ENCODE measurements at places on chromosomes 5 and 9.

- DNase-seq: no peak
Measured at GRCh38 chr5:10860645-10861422, 99.8 kb upstream of the DAP start.

GRCh38 chr5:139019211-139019610, 144.1 kb upstream of the LRRTM2 start:
- DNase-seq: no peak

GRCh38 chr5:125484272-125484741, 737.9 kb upstream of the ZNF608 start:
- no peak for DNase-seq

DNA sequence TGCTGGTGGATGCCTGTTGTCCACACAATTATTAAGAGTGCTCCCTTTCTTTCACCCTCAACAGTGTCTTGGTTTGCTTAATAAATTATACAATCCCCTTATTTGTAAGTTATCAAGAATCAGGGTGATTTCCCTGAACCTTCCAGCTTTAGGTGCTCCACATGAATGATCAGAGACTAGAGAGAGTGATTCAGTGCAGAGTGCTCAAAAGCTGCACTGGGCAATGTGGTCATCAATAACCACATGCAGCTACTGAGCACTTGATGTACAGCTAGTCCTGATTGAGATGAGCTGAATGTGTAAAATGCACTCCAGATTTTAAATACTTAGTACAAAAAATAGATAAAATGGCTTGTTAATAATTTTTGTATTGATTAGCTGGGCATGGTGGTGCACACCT, 76.8 kb upstream of the TRIO start:
- DNase-seq: no peak

DNA sequence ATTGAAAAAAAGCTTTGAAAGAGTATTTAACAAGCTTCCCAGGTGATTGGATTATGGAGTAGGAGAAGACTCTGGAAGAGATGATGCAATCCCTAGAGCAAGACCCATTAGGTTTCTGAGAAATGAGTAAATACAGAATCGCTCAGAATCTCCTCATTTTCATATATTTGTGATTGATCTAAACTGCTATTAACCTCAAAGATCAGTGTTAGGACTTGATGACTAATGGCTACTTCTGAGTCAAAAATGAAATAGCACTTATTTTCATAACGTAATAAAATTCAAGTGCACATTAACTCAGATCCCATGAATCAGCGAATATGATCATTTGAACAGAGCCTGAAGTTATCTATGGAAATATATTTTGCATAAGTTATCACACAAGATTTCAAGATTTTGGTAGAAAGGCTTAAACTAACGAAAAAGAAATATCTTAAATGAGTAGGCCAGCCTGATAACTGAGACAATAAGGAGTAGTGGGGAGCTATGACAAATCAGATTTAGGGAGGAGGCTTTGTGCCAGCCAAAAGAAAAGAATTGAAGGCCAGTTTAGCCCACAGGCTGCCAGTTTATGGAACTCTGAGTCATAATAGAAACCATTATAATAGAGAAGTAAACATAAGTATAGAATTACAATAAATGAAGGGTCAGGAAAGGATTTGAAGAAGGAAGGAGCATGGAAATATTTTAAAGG, 106.7 kb upstream of the OSMR start:
- DNase-seq: no peak

GRCh38 chr9:81673310-81673709, 16.0 kb downstream of the TLE1 start:
- no peak for DNase-seq

- no peak for DNase-seq
Measured at GRCh38 chr5:151271336-151271735, 18.4 kb downstream of the GM2A start.

GRCh38 chr5:143072734-143073133, 302.6 kb downstream of the ARHGAP26 start:
- DNase-seq: no peak

GRCh38 chr5:98986587-98986986, 57.8 kb upstream of the CHD1 start:
- DNase-seq: no peak

GRCh38 chr9:104875897-104876296, 52.1 kb downstream of the ABCA1 start:
- no peak for DNase-seq

DNA sequence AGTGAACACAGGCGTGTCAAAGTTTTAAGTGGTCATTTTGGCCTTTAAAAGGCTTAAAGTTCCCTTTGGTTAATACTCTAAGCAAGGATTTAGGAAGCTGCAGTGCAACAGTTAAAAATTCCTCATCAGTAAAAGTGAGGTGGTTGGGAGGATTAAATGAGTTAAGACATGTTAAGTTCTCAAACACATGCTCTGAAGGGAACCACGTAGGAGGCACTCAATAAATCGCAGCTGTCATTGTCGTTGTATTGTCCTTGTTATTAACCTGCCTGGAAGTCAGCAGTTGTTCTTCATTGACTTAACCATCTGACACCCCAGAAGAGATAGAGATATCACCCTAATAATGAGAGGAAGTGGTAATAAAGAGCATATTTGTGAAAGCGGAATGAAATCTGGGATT, 247.5 kb downstream of the MARCHF11 start:
- DNase-seq: no peak

DNA sequence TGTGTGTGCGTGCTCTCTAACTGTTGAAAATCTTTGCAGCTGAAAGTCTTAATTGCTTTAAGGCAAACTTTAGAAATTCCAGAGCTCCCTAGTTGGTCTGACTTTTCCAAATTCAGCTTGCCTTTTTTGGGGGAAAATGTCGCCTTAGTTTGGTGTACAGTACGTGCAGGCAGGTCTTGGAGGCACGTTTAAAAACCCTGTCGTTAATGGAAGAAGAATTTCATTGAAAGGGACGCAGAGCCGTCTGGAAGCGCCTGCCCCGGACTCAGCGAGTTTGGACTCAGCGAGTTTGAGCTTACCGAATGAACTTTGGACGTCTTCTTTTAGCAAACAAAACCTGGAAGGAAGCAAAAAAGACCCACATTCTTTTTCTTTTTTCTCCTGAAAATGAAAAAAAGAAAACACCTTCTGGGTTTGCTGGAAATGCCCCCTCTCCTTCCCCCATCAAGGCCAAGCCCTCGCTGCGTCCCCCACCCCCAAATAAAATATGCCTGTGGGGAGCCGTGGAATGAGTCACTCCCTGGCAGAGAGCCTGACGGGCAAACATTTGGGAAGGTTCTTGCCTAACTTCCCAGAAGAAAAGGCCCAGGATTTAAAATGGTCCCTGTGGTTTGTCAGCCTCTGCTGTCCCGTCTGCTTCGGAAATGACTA, 1.5 kb downstream of the NEK6 start:
- DNase-seq: no peak

- DNase-seq: no peak
Measured at GRCh38 chr5:64206653-64207052, 41.0 kb downstream of the RNF180 start.
